ENCODE measurements at places on chromosomes 7 and 10.

DNA sequence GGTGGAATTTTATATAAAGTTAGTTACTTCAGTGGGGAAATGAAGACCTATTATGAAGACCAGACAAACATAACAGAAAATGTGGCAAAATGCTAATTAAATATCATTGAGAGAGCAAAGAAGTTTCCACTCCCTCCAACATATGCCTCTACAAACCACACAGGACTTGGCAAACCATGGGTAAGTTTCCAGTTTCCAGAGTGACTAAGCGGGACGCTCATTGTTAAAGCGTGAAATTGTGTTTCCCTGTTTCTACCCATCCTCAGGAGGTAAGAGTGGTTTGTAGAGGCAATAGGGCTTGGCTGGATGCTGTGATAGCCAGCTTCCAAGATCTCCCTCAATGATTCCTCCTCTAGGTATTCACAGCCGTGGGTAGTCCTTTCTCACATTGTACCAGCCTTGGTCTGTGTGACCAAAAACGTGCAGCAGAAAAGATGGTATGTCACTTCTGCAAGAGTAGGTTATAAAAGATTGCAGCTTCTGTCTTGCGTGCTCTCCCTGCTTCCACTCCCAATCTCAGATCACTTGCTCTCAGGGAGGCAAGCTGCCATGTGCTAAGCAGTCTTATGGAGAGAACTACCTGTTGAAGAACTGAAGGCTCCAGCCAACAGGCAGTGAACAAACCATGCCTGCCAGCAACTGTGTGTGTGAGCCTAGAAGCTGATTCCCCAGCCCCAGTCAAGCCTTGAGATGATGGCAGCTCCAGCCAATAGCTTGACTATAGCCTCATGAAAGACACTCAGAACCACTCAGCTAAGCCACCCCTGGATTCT, 35.7 kb downstream of the CBX3 start:
- no peak for DNase-seq

DNA sequence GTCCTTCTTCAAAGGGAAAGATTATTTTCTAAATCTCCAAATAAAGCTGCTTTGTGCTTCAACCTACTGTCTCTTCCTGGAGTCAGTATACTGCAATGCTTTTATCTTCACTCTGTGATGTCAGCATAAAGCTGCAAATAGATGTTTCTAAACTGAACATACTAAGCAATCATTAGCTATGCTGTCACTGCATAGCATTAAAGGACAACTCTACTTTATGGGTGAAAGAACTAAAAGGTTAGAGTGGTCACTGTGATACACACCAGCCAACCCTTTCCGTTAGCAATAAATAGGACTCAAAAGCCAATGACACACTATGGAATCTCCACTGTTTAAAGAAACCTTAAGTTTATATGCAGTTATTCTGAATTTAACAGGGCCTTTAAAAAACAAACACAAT, 1.8 kb downstream of the CCDC186 start:
- no peak for DNase-seq

GRCh38 chr10:43069579-43069978, 7.3 kb upstream of the RET start:
- DNase-seq: no peak

DNA sequence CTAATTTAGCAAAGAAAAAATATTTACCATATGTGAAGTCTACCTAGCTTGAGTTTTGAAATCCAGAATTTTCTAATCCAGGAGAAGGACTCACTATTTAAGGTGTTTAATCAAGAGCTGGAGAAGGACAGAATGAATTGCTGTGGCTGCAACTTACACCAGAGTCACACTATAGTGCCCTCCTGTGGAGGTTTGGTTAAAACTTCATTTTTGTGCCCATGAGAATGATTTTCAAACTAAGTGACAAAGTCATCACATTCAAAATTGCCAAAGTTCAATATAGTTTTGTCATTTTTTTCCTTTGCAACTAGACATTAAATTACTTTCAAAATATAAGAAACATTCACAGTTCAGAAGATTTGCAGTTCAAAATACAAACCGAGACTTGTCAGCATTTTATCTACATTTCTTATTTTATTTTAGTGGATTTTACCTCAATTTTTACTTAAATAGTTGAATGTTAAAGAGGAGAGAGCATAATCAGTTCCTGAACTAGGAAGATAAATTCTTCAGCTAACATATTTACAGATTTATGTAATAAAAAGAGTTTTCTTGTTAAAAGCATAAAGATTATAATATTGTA, 70.7 kb downstream of the CABCOCO1 start:
- no peak for DNase-seq

DNA sequence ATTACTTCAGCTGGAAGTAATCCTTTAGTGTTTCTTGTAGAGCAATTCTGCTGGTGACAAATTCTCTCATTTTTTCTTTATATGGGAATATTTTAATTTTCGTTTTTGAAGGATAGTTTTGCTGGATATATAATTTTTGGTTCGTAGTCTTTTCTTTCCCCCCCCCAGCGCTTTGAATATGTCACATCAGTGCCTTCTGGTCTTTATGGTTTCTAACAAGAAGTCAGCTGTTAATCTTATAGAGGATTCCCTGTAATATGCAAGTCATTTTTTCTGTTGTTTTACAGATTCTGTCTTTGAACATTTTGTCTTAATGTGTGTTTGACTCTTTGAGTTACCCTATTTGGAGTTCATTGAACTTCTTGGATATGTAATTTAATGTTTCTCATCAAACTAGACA, 96.3 kb downstream of the SDK1 start:
- DNase-seq: no peak

DNA sequence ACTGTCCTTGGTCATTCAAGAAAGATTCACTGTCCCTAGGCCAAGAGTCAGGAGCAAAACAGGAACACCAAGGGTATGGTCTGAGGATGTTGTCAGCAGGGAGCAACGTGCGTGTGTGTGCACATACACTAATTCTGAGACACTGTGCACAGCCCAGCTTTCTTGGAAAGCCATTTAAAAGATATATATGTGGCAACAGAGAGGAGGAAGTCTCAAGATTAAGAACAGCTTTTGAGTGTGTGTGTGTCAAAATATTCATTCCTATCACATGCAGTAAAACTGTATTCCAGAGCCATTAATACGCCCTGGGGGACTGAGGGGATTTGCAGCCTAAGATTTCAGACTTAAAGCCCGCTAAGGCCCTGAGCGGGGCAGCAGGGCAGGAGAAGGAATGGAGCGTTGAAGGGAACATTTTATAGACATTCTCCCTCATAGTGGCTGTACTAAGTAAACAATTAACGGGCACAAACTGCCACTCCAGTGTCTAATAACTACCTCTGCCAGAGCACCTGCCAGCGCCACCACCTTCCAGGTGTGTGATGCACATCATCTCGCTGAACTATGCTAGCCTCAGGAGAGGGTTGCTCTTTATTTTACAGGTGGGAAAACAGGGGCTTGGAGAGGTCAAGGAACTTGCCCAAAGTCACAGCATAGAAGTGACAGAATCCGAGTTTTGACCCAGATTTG, 2.0 kb downstream of the NOD1 start:
- DNase-seq: no peak

- DNase-seq: peak; percentile 65
Observed at GRCh38 chr7:139725077-139725476, 52.7 kb downstream of the HIPK2 start.

GRCh38 chr7:33725111-33726025, 180.0 kb upstream of the BMPER start:
- no peak for DNase-seq

- no peak for DNase-seq
Observed at GRCh38 chr10:133141144-133141957, 18.7 kb upstream of the KNDC1 start.

- no peak for DNase-seq
Observed at GRCh38 chr10:5971886-5972285, 5.5 kb downstream of the IL15RA start.

- no peak for DNase-seq
Observed at GRCh38 chr10:113006656-113007342, 56.8 kb downstream of the TCF7L2 start.

- no peak for DNase-seq
Observed at GRCh38 chr7:24140001-24140400, 144.0 kb upstream of the NPY start.

DNA sequence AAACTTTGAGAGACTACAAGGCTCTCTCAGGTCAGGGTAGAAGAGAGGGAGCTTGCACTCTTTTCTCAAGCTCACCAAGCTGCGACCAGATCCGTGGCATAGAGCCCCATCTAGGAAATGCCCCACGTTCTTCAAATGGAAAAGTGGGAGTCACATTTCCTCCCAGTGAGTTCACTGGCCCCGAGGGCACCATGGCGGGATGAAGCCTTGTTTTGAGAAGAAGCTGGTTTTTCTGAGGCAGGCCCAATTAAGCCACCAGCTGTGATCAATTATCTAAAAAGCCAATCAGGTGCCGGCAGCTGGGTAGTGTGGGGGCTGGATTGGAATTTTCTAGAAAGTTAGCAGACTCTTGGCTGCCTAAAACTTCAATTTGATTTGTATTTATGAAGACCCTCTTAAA, 101.4 kb downstream of the ZNF365 start:
- no peak for DNase-seq

- DNase-seq: no peak
Observed at GRCh38 chr7:132817949-132818348, 241.7 kb upstream of the PLXNA4 start.

DNA sequence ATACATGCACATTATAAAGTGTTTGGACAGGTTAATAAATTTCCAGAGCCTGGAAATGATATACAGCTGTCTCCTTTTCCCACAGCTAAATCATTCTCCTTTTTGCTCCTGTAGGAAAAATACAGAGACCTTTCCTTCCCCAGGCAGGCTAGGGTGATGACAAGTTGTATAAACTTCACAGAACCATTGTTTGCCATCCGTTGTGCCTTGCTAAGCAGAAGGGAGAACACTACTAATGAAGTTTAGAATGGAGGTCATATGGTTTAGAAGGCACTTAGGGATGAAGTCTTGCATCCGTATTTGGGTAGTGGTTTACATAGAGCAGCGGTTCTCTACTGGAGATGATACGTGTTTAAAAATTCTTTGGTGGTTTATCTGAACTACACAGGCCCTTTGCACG, 46.0 kb downstream of the NAMPT start:
- no peak for DNase-seq

GRCh38 chr7:80600046-80600445, 38.4 kb upstream of the CD36 start:
- no peak for DNase-seq

GRCh38 chr7:39589323-39590111, 23.3 kb downstream of the YAE1 start:
- no peak for DNase-seq

DNA sequence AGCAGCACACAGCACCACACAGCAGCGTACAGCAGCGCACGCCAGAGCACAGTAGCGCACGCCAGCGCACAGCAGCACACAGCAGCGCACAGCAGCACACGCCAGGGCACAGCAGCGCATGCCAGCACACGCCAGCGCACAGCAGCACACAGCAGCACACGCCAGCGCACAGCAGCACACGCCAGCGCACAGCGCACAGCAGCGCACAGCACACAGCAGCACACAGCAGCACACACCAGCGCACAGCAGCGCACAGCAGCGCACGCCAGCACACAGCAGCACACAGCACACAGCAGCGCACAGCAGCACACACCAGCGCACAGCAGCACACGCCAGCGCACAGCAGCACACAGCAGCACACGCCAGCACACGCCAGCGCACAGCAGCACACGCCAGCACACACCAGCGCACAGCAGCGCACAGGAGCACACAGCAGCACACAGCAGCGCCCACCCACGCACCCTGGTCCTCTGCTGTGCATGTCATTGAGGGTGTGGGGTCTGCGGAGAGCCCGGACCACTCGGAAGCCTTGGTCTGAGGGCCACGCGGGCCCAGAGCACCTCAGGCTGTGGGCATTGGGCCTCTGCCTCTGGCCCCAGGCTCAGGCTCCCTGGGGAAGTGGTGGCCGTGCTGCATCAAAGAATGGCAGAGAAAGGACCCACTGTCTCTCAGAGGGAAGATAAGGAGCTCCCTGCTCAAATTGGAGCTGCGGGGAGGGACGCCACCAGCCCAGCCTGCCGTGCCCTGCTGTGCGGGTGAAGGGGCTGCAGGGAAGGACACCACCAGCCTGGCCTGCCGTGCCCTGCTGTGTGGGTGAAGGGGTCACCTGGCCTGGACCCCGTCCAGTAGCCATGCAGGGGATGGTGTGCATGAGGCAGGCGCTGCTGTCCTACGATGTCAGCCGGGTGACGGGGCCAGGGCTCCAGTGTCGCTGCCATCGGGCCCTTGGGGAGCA, 27.5 kb upstream of the GPR146 start:
- no peak for DNase-seq

- DNase-seq: no peak
Observed at GRCh38 chr10:81251457-81252115, 623.4 kb upstream of the NRG3 start.

DNA sequence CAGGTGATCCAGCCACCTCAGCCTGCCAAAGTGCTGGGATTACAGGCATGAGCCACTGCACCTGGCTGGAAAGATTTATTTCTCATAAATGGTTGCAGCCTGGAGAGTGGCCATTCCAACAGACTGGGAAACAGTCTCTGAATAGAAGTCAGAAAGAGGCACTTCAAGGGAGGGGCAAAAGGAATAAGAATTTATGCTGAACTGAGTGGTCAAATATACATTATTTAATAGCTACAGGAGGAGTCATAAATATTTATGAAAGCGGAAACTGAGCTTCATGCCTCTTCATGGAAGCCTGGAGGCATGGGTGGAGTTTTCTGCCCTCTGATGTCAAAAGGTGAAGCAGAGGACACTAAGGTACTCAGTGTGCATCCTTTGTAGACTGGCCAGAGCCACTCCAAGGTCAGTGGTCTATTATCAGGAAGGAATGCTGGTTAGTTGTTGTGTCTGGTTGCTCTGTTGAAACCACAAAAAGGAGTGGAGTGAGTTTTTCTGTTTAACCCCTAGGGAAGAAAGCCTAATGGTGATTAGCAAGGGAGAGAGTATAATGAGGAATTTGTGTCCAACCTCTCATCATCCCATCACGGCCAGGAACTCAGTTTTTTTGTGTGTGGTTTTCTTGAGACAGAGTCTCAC, 9.3 kb upstream of the NRBF2 start:
- DNase-seq: no peak

- no peak for DNase-seq
Observed at GRCh38 chr7:112453505-112454171, 3.4 kb downstream of the IFRD1 start.

DNA sequence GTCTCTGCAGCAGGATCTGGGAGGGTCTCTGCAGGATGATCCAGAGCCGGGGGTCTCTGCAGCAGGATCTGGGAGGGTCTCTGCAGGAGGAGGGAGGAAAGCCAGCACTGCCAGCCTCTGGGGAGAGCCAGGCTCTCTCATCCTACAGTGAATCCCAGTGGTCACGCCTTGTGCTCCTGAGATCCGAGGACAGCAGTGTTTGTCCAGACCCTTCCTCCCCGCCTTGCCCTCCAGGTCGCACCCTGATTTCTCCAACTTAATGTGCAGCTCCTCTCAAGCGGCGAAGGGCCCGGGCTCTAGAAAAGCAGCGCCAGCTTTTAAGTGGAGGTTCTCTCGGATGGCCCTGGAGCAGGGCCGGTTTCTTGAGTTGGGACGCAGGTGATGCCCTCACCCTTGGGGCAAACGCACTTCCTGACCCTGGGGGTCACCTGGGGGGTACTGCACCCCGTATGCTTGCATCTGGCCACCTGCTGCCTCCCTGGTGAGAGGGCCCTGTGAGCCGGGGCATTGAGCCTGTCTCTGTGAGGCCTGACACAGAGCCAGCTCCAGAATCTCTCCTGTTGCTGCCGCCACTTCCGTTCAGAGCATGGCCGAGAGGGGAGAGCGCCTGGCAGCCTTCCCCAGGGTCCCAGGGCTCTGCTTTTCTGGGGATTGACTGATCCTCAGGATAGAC, 111.6 kb downstream of the ACTR3B start:
- DNase-seq: no peak
